Stimulated activated CD4-positive, alpha-beta T cell treated with anti-CD3 and anti-CD28 coated beads, Interleukin-2, amount 100 ng/mL, for 24 hours (primary cell): ENCODE measurements at places on chromosomes 12 and 14.

- DNase-seq, result no peak
Observed at GRCh38 chr12:128455851-128456250, 188.9 kb downstream of the TMEM132C start.

DNA sequence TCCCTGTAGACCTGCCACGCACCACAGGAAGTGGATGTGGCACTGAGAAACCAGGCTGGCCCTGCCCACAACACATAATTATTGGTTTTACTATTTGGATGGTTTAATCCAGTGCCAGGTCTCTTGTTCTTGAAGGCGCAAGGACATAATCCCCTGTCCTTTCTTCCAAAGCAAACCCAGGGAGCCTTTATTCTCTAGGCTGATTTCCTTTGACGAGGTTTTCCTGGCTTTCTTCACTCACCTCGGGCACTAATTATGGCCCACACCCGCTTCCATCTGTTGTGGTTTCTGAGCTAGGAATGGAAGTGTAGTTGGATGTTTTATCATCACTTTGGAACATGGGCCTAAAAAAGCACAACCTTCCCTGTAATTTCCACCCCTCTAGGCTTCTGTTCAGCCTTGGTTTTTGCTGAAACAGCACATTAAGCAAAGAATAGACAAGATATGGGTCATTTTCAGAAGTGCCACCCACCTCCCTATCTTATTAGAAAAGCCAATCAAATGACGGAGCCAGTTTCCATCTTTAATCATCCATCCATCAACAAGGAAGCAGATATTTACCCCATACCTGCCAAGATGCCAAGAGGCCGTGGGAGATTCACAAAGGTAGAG, 73.9 kb downstream of the PPP1R36 start:
- DNase-seq, result no peak

DNA sequence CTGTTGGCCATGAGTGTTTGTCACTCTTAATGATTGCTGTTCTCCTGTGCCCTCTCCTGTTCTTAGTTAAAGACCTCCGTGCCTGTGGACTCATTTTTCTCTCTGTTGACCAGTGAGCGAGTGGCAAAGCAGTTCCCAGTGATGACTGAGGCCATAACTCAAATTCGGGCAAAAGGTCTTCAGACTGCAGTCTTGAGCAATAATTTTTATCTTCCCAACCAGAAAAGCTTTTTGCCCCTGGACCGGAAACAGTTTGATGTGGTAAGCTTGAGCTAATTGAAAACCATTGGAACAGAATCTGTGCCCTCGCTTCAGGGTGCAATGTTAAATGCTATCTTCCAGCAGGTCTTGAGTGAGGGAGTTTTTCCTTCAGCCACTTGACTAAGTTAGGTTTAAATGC, 19.8 kb downstream of the ACAD10 start:
- DNase-seq, result no peak

GRCh38 chr12:49358483-49359141, 8.7 kb upstream of the SPATS2 start:
- no peak for DNase-seq

DNA sequence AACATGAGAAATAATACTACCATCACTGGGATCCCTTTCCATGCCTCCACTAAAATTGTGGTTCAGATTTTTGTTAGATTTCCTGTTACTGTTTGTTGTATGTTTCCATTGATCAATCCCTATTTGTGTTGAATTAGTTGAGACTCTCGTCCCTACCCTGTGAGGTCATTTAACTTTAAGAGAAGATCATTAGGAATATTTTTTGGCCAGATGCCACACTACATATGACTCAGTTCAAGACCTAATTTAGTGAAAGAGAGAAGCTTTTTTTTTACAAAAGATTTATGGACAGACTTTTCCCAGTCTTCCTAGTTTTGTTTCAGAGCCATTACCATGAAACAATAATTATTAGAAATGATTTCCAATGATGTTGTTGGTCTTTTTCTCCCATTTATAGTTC, 35.5 kb downstream of the CPSF6 start:
- no peak for DNase-seq

GRCh38 chr14:89629383-89629782, 212.3 kb upstream of the FOXN3 start:
- DNase-seq, result no peak

DNA sequence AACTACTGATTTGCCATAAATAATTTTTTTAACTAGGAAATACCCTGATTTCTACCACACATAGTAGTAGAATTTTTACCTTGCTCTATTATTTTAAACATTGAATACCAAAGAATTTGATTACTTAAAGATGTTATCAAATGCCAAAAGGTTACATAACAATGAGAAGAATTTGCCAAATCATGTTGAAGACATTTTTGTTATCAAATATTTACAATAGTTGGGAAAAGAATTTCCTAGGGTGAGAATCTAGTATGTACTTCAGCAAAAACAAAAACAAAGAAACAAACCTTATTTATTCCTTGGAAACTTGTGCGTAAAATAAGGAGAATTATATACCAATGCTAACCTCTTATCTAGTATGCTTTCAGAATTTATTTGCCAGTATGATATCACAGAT, 107.2 kb downstream of the SCAF11 start:
- no peak for DNase-seq

DNA sequence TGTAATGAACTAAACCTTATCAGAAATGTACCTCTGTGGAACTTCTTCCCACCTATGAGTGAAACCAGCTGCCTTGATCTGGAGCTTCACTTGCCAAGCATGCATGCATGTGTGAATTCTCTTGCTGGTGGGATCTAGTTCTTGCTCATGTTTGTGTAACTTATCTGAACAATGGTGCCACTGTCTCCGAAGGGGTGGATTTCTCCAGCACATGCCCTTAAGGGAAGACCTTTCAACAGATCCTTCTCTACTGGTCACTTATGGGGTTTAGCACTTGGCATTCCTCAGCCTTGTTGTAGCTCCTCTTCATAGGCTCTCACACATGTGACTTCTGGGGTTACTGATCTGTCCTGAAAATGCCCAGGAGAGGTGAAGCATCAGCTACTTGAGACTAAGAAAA, 25.0 kb downstream of the SMOC1 start:
- no peak for DNase-seq

DNA sequence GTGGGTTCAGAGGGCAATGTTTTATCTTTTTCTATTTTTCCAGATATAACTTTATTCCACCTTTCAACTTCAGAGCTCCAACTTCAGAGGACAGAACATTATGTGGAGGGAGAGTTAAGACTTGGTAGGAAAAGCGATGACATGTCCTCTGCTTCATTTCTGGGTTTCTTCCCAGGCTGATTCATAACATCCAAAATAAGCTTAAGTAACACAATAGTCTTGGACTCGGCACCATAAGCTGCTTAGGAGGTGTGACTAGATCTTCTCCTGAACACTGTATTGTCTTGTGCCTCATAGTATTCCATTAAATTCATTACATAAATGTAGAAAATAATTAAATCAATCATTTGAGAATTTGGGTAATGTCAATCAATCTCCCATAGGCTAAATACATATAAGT, 95.5 kb upstream of the PDE3A start:
- no peak for DNase-seq
